Stimulated activated CD8-positive, alpha-beta memory T cell treated with anti-CD3 and anti-CD28 coated beads, Interleukin-15, amount 100 ng/mL, for 24 hours (primary cell): ENCODE measurements at places on chromosomes 2 and 18.

DNA sequence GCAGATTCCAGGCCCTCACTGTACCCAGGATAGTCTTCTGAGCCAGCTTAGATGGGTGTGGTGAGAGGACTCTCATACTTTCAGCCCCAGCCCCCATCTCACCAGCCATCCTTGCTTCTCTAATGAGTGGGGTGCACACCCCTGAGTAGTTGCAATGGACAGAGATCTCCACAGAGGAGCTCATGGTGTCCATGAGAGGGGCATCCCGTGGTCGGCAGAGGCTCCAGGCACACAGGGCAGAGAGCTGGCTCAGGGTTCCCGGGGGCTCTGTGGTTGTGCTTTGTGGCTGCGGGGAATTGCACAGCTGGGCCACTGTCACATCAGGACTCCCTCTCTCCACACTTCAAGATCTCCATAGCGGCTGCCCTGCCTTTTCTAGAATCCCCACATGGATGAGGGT, 226.0 kb upstream of the PXDN start:
- no peak for DNase-seq

- no peak for DNase-seq
Measured at GRCh38 chr2:28248511-28248910, 144.1 kb upstream of the FOSL2 start.

- no peak for DNase-seq
Measured at GRCh38 chr2:45170191-45171135, 161.2 kb upstream of the SIX2 start.

DNA sequence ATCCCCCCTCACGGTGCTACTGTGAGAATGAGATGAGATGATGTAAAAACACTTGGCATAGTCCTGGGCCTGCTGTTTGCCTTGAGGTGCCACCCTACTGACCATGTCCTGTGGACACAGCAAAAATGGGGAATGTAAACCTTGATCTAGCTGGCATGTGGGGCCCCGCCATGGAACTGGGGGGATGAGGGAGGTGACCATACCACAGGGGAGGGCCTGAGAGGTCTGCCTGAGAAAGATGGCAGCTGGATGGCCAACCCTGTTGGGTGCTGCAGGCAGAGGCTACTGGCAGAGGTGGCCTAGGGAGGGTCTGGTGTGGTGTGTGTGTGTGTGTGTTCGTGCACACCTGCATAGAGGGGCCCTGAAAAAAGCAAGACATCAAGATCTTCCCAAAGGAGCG, 777 bp downstream of the HAAO start:
- no peak for DNase-seq

- no peak for DNase-seq
Measured at GRCh38 chr2:1923541-1923940, 179.2 kb upstream of the PXDN start.

DNA sequence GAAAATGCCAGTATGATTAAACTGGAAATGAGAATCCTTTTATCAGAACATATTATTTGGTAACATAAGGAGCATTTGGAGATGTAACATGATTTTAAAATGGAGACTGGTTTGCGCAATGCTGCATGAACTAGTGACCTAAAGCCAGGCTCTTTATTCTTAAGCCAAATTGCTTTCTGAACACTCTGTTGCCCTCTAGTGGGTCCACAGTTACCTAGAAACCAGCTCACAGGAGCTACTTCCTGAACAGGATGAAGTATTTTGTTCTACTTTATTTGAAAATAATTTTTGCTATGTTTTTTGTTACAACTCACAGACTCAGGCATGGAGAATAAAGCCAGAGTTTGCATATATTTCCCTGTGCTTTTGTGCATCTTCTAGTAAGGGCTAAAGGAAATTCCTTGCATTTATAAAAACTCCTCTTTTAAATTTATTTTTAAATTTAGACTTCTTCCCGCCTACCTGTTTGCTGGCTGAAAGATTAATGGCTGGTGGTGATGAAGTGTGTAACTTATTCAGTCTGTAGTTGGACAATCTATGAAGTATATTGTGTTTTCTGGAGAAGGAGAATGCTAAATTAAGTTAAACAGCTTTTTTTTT, 146.7 kb downstream of the PARD3B start:
- DNase-seq = no peak

GRCh38 chr2:59585655-59586054, 967.8 kb downstream of the BCL11A start:
- DNase-seq = no peak

- DNase-seq = no peak
Measured at GRCh38 chr2:46198966-46199365, 98.2 kb upstream of the EPAS1 start.

- DNase-seq = no peak
Measured at GRCh38 chr2:41657226-41657625, 390.6 kb upstream of the PKDCC start.

DNA sequence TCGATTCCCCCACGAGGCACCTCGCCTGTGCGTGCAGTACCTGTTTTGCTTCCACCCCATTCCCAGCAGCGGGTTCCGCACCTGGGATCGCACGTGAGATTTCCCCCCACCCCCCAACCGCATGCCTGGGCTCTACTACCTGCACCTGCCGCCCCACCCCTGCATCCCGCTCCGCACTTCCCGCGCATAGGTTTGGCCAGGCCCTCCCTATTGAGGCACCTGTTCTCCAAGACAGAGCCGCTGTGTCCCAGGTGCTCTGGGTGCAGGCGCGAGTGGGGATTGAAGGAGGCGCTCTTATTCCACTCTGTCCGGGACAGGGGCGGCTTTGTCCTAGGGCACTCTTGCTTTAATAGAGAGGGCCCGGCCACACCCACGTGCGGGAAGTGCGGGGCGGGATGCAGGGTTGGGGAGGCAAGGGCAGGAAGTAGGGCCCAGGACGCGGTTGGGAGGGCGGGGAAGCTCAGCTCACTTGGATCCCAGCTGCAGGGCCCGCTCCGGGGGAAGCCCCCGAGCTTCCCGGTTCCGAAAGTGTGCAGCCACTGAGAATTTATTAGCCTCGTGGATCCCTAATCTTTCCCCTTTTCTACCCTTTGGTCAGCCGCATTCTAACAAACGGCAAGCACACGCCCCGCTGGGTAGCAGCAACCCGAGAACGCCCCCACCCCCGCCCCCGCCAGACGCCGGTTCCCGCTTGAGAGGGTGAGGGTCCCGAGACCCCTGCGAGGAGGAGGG, 670 bp upstream of the MOCOS start:
- DNase-seq = no peak

GRCh38 chr18:41579185-41579584, 375.8 kb upstream of the PIK3C3 start:
- DNase-seq = no peak

DNA sequence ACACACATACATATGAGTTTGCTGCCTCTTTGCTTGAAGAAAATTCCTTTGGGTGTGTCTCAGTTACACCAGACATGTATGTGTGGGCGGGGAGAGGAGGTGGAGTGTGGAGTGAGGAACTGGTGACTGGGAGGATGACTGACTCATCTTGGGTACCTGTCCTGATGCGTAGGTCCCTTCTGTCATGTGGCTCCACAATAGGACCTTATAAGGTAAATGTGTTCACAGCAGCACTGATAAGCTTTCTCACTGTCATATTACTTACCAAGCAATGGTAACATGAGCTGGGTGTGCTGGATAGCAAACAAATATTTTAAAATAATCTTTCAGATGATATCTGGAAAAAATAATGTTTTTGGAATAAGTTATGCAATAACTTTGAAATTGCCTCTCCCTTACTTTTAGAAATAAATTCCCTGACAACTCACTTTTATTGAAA, 45.1 kb downstream of the SLC9A2 start:
- no peak for DNase-seq

GRCh38 chr18:9796935-9797549, 88.7 kb upstream of the TXNDC2 start:
- no peak for DNase-seq

GRCh38 chr2:231379266-231380215, 16.0 kb upstream of the B3GNT7 start:
- no peak for DNase-seq

DNA sequence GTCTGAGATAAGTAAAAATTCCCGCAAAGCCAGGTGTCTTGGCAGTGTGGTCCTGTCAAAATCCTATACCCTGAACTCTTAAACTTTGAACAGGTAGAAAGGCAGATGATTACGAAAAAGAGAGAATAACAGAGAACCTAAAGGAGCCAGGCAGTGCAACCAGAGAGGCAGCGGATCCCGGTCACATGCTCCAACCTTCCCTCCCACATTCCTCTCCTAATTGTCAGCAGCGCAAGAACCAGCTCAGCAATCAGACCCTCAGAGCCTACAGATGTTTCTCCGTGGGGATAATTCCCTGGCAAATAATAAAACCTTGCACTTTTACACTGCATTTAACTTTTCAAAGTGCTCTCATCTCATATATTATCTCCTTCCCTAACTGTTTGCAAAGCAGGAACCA, 124.8 kb downstream of the EPHA4 start:
- DNase-seq = no peak

- no peak for DNase-seq
Measured at GRCh38 chr2:131113566-131114227, 8.6 kb downstream of the PLEKHB2 start.

- DNase-seq = no peak
Measured at GRCh38 chr2:20241973-20242726, 17.2 kb upstream of the SDC1 start.

DNA sequence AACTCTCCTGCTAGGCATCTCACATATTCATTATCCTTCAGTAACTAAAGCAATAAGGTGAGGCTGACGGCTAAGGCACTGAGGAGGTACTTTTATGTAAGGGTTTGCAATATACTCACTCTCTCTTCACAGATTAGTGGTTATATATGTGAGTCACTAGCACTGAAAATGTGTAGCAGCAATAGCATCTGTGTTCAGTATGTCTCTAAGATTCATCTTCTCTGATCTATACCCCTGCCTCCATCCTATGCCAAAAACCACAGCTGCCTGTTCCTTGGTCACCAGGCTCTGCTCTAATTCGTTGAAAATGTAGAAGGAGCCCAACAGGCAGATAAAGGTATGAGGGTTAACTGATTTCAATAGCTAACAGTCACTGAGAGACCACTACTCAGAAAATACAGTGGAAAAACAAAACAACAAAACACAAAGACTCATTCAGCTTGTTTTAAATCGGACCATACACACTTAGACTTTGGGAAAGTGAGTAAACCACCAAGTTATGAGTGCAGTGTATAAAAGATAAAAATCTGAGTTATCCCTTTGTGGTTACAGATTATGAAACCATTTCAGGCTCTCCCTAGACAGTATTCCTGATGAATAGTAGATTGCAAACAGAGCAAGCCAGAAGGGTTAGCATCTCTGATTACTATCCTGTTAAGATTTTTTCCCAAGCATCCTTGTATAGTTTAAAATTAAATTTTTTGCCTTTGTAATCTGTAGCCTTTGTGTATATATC, 75.3 kb upstream of the CYP26B1 start:
- DNase-seq = no peak

- no peak for DNase-seq
Measured at GRCh38 chr2:2845806-2846315, 514.8 kb upstream of the MYT1L start.

GRCh38 chr2:6653281-6653750, 212.4 kb downstream of the CMPK2 start:
- DNase-seq = no peak

DNA sequence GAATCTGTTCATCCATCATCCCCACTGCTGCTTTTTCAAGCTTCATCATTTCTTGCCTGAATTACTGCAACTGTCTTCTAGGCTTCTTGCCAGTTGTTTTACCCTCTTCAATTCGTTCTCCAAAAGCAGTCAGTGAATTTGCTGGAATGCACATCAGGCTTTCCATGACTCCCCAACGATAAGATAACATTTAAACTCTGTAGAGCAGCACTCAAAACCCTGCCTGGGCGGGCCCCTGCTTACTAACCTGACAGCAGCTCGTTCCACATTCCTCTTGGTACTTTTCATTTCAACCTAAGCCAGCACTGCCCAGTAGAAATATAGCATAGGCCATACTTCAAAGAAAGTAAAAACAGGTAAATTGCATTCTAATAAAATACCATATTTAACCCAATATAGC, 342.9 kb downstream of the SUCLG1 start:
- DNase-seq = no peak

- no peak for DNase-seq
Measured at GRCh38 chr2:200787351-200788120, 24.2 kb upstream of the BZW1 start.

DNA sequence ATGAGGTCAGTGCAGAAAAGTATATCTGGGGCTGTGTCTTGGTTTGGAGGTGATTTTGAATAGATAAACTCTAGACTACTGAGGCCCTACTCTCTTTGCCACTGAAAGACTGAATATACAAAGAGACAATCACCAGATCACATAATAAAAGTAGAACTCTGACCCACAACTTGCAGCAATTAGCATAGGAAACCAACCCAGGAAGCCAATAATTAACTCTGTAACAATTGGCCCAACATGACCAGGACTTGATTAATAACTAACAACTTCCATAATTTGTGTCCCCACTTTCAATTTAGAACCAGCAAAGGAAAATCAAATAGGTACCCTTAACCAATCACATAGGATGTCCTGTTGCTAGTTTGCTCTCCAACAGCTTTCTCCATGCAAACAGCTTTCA, 1104.9 kb upstream of the CELF4 start:
- DNase-seq = no peak

- DNase-seq = no peak
Measured at GRCh38 chr18:49486606-49486952, 455 bp downstream of the C18orf32 start.

DNA sequence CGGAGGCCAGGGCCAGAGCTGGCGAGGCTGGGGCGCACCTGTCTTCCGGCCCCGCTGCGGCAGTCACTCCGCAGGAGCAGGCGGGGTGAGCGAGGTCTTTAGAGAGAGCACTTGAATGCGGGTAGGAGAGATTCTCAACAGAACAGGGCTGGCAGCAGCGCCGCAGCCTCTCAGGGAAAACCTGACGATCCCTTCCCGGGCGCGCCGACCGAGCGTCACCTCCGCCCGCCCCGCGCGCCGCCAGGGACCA, 526 bp downstream of the PRKRA start:
- DNase-seq = no peak

- DNase-seq = no peak
Measured at GRCh38 chr2:150404147-150404546, 83.3 kb downstream of the RND3 start.

- DNase-seq = no peak
Measured at GRCh38 chr2:55056024-55056521, 5.8 kb upstream of the RTN4 start.

GRCh38 chr2:105877945-105878344, 133.2 kb downstream of the NCK2 start:
- DNase-seq = no peak

GRCh38 chr2:142880279-142880678, 2.8 kb downstream of the KYNU start:
- DNase-seq = no peak

- DNase-seq = no peak
Measured at GRCh38 chr2:70527447-70528080, 26.1 kb downstream of the TGFA start.

DNA sequence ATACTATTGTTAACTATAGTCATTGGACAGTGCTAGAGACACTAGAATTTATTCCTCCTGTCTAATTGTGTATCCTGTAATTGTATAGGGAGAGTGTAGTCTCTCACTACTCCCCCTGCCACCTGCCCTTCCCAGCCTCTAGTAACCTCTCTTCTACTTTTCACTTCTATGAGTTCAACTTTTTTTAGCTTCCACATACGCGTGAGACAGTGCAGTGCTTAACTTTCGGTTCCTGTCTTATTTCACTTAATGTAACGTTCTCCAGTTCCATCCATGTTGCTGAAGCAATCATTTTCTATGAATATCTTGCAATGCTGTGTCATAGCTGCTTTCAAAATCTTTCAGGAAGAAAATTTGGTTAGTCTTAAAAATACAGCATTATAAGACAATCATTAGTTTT, 22.8 kb upstream of the RUFY4 start:
- no peak for DNase-seq
